Stimulated activated CD4-positive, alpha-beta T cell treated with anti-CD3 and anti-CD28 coated beads, Interleukin-1b, Interleukin-23, amount 100 ng/mL, for 1 hour (primary cell): ENCODE measurements at places on chromosomes 7 and 10.

DNA sequence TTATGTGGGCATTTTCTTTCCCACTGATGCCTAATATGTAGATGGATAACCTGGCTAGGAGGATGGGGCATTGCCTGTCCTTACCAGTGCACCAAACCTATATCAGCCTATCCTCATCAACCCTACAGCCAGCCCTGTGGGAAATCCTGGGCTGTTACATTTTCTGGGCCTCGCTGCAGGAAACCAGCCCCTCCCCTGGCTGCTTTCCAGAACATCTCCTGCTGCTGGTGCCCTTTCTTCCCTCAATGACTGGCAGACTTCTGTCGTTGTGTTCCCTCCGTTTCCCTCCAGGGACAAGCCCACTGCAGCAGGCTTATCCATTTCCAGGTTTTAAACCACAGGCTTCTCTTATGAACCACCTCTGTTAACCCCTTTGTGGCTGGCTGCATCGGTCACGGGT lies 486.1 kb upstream of the COBL start:
- no peak for DNase-seq

- no peak for DNase-seq
Measured at GRCh38 chr7:139304517-139304916, 36.6 kb upstream of the FMC1 start.

GRCh38 chr10:42972946-42973345 lies 103.9 kb upstream of the RET start:
- no peak for DNase-seq

- DNase-seq = no peak
Measured at GRCh38 chr10:111648046-111648445, 535.5 kb downstream of the GPAM start.

DNA sequence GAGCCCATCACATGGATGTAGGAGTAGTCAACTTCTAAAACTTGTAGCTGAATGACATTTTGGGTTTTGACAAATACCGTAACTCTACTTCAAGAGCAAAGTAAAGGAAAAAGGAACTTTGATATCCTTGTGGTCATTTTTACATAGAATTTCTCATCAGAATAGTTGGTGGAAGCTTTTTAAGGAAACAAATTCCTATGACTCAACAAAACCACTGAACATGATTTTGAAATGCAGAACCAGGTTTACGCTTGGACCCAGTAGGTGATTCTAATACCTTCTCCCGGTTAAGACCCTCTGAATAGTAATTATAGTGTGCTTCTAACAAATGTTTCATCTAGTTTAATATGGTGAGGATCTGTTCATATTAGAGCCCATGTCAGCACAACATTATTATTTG lies 307.8 kb downstream of the GPR37 start:
- DNase-seq = no peak

- no peak for DNase-seq
Measured at GRCh38 chr7:111050875-111051416, 40.0 kb upstream of the LRRN3 start.
